Left colon (tissue), 2 donors: ENCODE measurements at places on chromosomes 6 and 20. TPM values are rescaled to one million over a fixed set of nuclear protein-coding genes. Genes with fewer than 3 reads are reported as not detected.

GRCh38 chr6:91715171-91715805, 1128.4 kb upstream of the MAP3K7 start:
- DNase-seq: no peak

DNA sequence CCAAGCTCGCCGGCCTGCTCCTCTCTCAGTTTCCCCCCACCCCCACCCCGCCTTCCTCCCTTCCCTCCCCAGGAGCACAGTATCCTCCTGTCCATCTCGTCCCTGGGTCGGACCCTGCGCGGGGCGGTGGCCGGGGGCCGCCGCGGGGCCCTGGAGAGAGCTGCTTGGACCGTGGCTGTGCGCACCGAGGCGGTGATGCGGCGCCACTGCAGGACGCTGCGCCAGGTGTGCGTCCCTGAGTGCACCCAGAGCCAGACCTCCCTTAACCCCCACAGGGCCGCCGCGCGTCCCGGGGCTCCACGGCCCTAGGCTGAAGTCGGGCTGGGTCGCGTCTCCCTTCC, 2.2 kb downstream of the C20orf204 start:
- DNase-seq: peak; percentile 34

GRCh38 chr20:31764641-31765305, 25.7 kb downstream of the TPX2 start:
- no peak for DNase-seq

- no peak for DNase-seq
These were observed 596.0 kb downstream of the EPM2A start for GRCh38 chr6:145139140-145139850.

DEFB126 gene
- not detected for total RNA-seq

OLIG3 gene
- total RNA-seq: not detected

PLG gene
- not detected for total RNA-seq

RNF144B gene
- 4.9 TPM for total RNA-seq
